ENCODE measurements at places on chromosomes 3 and 15.

- no peak for DNase-seq
Observed at GRCh38 chr3:58287354-58287753, 18.7 kb upstream of the RPP14 start.

DNA sequence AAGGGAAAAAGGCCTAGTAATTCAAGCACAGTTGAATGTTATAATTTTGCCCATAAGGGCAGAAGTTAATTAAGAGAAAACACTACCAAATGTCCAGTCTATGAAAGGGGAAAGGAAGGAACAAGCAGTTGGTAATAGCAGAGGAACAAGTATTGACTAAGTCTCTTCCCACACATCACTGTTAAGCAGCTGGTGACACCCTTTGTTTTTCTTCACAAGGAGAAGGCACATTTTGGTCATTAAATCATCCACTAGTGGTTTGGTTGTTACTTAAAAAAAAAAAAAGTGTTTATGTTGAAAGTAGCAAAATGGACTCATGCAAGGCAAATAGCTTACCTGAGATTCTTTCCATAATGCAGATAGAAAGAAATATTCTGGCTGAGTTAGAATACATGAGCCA, 321.4 kb upstream of the NECTIN3 start:
- DNase-seq, result no peak

- DNase-seq, result peak; percentile 28
Observed at GRCh38 chr3:186849374-186849975, 7.0 kb downstream of the ADIPOQ start.

DNA sequence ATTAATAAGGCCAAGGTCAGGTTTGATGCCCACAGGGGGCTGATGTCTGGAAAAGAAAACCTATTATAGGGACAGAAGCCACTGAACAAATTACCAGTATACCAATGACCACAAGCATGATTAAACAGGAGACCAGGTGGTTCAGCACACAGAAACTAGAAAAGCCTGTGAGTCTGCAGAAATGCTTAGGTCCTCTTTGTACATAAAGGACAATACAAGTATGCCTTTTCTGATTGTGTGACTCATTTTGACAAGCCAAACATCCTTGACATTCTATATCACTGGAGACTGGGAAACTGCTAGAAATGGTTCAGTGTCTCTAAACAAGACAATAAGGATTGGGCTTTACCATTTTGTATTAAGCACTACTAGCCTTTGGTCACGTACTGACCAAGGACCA, 113.2 kb upstream of the MYO5C start:
- no peak for DNase-seq
